ENCODE measurements at places on chromosomes 13 and 19.

- peak; percentile 70 for DNase-seq
Observed at GRCh38 chr13:113208421-113209335, at the start of gene PCID2. PCID2 (minus strand) TSS chr13:113208669; CDS start chr13:113208634, 35 bp downstream.

GRCh38 chr13:42055500-42056085, 7.1 kb downstream of the DGKH start:
- DNase-seq: no peak

DNA sequence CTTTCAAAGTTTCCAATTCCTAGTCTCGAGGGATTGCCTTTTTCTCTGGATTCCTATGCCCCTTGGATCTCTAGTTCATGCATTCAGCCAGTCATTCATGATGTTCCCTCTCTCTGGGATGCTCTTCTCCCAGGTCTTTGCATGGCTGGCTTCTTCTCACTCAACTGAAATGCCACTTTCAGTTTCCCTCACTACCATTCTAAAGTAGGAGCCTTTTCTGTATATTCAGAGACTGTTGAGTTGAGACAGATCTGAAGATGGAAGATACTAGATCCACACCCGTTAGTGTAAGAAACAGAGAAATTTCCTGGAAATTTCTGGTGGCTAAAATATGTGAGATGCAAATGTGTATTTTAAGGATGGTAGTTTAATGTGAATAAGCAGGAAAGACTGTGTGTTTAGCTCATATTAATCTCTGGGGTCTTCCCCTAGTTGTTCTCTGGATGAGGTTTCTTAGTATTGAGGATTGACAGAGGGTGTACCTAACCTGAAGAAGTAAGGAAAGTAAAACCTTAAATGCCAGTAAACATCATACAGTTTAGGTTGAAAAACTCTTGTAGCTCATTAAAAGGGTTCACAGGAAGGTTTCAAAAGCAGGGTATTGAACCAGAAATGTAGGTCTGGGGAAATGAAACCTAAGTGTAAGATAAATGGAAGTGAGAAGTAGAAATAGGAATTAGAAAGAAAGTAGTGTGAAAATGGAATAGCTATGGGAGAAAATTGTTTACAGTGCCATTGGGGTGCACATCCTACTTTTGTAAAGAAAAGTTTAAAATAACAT, 331.3 kb downstream of the NDFIP2 start:
- DNase-seq: no peak

GRCh38 chr13:66759919-66760318, 470.2 kb downstream of the PCDH9 start:
- no peak for DNase-seq

DNA sequence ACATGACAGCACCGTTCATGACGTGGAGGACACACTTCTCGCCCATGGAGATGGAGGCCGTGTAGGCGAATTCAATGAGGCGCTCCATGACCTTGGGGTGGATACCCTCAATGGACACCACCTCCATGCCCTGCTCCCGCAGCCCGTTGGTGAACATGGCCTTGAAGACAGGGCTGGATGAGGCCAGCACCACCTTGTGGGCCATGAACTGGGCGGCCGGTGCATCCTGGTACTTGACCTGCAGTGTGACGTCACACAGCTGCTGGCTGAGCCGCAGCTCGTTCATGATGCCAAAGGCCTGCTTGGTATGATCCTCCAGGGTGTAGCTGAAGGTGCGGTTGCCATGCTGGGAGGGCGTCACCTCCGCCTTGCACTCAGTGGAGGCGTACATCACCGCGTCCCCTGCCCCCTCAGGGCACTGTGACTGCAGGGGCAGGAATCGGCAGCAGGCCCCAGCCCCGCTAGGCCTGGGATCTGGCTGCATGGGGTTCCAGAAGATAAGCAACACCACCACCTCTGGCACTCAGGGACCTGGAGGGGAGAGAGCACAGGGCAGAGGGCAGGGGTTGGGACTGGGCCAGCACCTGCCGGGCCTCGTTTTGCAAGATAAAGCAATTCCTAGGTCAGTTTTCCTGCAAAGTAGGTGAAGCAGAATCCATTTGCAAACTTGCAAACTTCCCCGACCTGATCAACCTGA, 3.5 kb downstream of the KEAP1 start:
- DNase-seq: no peak

GRCh38 chr13:112771139-112771876, 81.5 kb downstream of the ATP11A start:
- DNase-seq: no peak

GRCh38 chr13:90307136-90307535, 1040.4 kb upstream of the MIR17HG start:
- DNase-seq: no peak

DNA sequence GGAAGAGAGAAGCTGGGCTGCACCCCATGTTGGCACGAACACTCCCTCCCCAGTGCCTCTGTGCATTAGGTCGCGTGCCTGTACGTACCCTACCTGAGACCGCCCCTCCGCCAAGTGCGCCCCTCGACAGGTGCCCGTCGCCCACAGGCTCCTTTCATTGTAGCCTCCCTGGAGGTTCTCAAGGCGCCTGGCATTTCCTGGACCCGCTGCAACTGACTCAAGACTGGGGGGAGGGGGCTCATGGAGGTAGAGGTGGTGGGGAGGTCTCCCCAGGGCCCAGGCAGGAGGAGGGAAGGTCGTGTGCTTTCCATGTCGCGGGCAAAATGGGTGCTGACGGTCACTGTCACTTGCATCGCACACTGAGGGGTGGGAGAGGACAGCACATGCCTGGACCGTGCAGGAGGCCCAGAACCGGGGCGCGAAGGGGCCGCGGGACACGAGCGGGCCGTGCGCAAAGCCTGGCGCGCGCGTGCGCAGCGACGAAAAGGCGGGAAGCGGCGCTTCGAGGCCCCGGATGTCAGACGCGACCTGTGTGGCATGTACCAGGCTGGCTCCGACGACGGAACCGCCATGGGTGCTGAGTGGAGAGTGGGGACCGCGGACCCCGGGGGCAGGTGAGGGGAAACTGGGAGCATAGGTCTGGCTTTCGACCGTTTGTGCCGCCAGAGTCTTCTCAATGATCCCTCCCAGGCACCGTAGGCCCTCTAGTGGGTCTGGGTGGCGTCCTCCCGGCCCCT, 16.5 kb downstream of the NFIX start:
- no peak for DNase-seq

- DNase-seq: no peak
Observed at GRCh38 chr13:50682002-50682401, 161.5 kb downstream of the DLEU7 start.

DNA sequence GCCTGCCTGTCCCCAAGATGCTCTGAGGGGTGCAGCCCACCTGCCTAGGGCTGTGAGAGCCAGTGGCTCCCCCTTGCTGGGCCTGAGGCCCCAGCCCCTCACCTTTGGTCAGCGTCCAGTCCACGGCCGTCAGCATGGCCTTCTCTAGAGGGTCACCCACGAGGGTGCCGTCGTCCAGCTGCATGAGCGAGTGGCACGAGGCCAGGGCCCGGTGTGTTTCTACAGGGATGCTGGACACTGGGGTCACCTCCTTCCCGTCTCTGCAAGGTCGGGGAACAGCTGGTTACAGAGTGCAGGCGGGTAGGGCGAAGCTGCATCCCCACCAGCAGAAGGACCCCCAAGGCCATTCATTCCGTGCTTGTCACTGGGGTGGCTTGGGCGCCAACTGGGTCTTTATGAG, 9.0 kb downstream of the ATP13A1 start:
- no peak for DNase-seq

DNA sequence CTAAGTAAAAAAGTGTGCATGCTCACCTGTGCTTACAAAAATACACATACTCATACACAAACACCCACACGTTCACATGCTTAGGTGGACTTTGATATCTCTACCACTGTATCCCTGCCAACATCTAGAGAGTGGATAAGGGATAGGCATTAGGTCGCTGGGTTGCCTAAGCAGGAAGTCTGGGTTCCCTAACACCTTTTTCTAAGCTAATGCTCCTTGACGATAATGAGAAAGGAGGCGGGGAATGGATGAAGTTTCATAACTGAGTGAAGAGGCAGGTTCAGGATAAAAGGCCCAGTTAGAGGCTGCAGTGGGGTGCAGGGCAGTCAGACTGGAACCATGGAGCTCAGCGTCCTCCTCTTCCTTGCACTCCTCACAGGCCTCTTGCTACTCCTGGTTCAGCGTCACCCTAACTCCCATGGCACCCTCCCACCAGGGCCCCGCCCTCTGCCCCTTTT, 41.9 kb upstream of the CYP2A7 start:
- DNase-seq: no peak

DNA sequence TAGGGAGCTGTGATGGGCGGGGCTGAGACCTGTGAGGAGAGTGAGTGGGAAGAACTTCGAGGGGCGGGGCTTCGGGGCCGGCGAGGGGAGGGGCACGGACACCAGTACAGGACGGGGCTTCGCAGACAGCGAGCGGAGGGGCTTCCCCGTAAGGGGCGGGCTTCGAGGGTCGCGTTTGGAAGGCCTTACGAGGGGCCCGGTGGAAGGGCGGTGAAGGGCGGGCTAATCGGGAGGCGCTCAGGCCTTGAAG, 4.1 kb upstream of the EMP3 start:
- peak; percentile 94 for DNase-seq

DNA sequence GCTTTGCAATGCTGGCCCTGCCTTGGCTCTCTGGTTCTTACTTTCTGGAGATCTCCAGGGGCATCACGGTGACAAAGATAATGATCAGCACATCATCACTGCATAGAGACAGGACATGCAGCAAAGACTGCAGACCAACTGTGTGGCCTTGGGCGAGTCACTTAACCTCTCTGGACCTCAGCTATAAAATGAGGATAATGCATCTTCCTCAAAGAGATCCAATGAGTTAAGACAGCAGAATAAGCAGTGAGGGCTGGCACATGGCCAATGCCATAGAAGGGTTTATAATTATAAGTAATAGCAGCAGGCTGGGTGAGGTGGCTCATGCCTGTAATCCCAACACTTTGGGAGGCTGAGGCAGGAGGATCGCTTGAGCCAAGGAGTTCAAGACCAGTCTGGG, 2.4 kb downstream of the MAG start:
- DNase-seq: no peak

GRCh38 chr13:93368718-93369117, 142.1 kb downstream of the GPC6 start:
- DNase-seq: no peak

DNA sequence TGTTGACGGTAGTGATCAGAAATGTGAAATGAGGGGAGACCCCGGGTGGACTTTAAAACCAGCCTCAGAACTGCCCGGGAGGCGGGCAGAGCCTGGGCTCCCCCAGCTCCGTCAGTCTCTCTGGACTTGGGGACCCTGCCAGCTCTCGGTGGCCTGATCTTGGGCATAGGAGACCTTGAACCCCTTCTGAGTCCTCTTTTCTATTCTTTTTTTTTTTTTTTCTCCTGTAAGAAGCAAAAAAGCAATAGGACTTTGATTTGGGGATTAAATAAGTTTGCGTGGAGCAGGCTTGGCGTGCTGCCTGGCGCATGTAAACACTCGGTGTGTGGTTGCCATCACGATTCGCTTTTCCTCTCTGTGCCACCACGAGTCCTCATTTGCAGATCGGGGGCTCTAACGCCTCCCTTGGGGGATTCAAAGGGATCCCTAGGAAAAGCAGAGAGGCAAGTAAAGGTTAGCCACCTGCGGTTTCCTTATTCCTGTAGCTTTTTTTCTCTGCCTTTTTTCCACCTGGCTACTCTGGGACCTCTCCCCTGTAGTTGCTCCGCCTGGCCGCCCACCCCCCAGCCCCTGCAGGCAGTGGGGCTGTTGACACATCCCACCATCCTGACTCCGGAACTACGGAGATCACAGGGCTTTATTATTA, 1.3 kb downstream of the SAFB start:
- no peak for DNase-seq

- DNase-seq: no peak
Observed at GRCh38 chr13:33186861-33187291, 98.7 kb downstream of the STARD13 start.

GRCh38 chr19:51760697-51761356, at the start of gene FPR2:
FPR2 (plus strand) TSS chr19:51761180; CDS start chr19:51768659, 7,479 bp downstream.
- DNase-seq: no peak

DNA sequence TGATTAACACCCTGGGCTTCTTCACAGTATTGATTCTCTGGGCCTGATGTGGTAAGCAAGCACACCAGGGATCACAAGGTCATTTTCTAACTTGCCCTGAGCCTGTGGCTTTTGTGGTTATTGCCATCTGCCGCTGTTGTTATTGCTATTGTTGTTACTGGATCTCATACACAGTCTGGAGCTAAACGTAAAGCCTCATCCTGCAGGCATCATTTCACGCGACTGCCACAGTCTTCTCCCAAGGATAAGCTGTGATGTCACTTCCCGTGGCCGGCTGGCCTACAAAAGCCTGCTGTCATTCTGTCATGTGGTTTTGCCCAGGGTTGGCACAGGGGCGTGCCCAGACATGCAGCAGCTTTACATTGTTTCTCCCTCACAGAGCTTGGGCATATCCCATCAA, 154.0 kb upstream of the GPR12 start:
- no peak for DNase-seq

DNA sequence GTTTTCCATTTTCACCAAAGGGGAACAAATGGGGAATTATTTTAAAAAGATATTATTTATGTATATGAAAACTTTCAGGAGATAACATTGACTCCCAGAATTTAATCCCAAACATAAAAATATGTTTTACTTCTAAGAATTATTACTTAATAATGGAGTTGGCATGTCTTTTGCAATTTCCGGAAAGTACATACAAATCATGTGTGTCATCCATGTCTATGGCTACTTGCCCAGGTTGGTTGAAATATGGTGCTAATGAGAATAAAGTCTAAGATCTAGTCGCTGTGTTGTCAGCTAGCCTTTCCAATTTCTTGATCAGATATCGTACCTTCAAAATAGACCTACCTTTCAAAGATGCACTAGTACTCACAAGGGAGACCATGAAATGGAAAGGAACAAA, 1003.2 kb upstream of the PCDH20 start:
- no peak for DNase-seq

GRCh38 chr13:111484141-111484925, 163.9 kb downstream of the TEX29 start:
- DNase-seq: no peak

DNA sequence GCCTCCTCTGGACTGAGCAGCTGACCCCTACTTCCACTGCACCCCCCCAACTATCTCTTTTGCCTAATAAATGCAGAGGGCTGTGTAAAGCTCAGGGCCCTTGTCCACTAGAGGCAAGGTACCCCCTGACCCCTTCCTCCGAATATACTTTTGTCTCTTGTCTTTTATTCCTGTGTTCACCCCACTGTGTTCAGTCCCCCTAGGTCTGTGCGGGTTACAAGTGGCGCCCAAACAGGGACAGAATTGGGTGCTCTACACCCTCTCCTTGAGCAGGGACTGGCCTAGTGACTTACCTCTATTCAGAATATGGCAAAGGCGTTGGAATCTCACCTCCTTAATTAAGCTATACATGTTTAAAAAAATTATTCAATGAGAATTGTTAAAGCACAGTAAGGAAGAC, 15.0 kb downstream of the ZNF350 start:
- DNase-seq: no peak

GRCh38 chr19:2099054-2099501, 2.4 kb downstream of the IZUMO4 start:
- no peak for DNase-seq

- no peak for DNase-seq
Observed at GRCh38 chr19:2591537-2592291, 110.8 kb downstream of the GNG7 start.

GRCh38 chr13:45207319-45207718, 6.5 kb upstream of the KCTD4 start:
- no peak for DNase-seq
